ENCODE measurements at places on chromosomes 6 and 20.
A peak's percentile ranks its signal among the peaks of the same experiment; 100 is the strongest.

GRCh38 chr6:26272171-26272637, 92.8 kb upstream of the BTN3A2 start:
- DNase-seq, result peak; percentile 44

DNA sequence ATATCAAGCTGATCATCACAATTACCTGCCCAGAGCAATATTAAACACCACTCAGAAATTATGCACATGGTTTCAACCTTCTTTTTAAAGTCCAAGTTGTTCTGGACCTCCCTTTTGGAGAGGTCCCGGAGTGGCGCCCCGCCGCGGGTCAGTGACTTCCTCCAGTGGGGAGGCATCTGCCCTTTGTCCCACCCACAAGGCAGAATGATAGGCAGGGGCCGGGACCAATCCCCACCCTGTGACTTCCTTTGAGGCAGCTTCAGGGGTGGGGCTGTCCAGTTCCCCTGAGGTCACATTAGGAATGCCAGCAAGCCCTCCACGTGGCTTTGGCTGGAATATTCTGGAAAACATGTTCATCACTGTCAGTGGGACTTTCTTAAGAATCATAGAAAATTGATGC, 207.0 kb downstream of the ANKRD60 start:
- no peak for DNase-seq

DNA sequence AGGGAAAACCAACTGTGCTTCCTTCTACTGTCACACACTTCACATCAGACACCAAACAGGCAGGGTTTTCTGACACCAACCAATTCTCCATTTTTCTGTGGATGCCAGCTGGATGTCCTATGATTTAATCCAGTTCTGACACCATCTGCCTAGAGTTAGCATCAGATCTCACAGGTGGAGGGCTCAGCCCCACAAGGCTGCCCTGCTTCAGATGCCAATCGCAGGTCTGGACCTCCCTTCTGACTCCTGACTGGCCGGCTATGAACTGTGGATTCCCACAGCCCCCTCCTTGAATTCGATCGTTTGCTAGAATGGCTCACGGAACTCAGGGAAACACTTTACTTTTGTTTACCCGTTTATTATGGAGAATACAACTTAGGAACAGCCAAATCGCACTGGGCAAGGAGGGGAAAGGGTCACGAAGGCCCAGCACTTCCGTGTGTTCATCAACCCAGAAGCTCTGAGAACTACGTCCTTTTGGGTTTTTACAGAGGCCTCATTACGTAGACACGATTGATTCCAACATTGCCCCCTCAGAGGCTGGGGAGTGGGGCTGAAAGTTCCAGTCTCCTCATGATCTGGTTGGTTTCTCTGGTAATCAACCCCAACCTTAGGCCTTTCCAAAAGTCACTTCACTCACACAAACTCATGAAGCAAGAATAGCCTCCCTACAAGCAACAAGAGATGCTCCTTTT, 25.4 kb upstream of the MAS1 start:
- no peak for DNase-seq

- DNase-seq, result no peak
These were observed 21.4 kb downstream of the BPIFA1 start for GRCh38 chr20:33257237-33257636.

- no peak for DNase-seq
These were observed 39.7 kb upstream of the COL10A1 start for GRCh38 chr6:116165596-116165995.

DNA sequence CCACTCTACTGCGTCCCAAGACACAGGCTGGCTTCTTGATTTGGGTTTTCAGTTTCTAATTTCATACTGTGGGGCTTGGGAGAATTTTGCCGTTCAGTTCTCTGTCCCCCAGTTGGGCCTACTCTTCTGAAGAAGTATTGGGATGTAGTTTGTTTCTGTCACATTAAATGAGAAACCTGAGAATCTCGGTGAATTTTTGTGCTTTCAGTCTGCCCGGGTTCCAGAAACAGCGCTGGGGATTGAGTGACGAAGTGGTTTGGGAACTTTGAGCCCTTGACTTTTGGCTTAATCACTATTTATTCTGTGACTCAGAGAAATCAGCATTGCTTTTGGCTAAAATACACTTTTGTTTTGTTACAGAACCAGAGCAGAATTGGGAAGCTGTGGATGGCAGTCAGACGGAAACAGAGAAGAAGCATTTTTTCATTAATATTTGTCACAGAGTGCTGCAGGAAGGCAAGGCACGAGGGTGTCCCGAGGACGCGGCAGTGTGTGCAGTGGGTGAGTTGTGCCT, 74.0 kb downstream of the IGF2R start:
- DNase-seq, result no peak

DNA sequence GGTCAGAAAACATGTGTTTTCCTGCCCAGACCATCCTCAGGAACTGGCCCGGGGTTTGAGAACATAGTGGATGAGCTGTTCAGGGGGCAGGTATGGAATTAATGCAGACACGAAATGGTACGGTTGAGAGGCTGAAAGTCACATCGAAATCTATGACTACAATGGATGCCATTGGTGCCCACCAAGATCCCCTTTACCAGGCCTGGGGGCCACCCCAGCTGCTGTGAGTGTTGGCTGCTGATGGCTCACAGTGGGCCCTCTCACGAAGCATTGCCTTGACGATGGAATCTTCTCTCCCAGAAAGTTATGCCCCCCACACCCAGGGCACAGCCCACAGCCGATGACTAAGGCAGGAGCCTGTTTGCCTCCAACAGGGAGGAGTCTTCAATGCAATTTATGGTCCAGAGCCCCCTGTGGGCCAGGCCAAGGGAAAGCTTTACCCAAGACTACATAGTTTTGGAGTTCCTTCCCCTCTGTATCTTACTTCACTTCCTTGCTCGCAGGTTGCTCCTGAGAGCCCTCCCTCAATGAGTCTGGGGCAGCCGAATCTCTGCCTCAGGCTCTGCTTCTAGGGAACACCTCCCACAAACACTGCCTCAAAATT, 92.6 kb downstream of the BFSP1 start:
- DNase-seq, result no peak

Measured in activated CD8-positive, alpha-beta memory T cell treated with anti-CD3 and anti-CD28 coated beads, Interleukin-2, amount 50 U/mL, for 4 hours (primary cell).